ENCODE measurements at places on chromosomes 1 and 21.

DNA sequence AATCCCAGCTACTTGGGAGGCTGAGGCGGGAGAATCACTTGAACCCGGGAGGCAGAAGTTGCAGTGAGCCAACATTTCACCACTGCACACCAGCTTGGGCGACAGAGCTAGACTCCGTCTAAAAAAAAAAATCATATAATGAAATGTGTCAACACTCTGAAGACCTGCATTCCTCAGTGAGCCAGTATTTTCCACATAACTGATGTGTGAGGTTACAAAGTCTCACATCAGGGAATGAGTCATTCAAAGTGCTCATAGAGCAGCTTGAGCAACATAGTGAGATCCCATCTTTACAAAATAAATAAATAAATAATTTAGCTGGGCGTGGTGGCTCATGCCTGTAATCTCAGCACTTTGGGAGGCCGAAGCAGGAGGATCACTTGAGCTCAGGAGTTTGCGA, 65.5 kb downstream of the CASZ1 start:
- no peak for DNase-seq

DNA sequence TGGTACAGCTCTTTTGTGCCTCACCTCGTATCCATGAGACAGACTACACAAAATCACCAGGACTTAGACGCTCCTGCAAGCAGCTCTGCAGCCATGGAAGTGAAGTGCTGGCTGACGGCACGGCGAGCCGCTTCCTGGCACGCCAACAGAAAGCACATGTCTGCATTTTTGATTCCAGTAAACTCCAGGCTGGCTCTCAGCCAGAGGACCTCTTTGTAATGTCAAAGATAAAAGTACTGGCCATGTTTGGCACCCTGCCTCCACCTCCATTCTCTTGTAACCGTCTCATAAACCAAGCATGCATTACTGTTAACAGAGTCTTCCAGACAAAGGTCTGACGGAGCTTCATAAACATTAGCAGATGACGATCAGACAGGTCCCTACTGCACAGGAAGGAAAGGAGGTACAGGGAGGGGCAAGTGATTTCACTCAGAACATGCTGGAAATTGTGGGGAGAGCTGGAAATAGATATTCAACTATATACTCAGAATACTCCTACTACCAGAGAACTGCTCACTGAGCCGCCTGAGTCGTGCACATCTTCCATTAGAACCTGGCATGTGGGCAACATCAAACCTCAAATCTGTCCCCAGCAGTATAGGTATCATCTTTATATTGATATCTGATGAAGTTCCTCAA, 632.0 kb downstream of the SMYD3 start:
- no peak for DNase-seq

DNA sequence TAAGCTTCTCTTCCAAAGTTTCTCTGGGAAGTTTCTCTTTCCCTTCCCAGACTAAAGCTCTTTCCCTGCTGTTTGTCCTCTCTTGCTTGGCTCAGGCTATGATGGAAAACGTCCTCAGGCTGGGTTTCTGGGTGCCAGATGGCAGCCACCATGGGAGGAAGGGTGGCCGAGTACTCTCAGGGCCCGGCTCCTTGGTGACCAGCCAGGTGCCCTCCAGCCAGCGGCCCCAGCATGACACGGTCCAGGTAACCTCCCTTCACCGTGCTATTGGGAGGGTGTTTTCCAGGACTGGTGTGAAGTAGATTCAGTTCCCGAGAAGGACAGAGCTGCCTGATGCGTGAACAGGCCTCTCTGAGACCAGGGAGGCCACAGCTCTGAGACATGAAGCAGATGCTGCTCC, 60.3 kb downstream of the KIF26B start:
- no peak for DNase-seq

DNA sequence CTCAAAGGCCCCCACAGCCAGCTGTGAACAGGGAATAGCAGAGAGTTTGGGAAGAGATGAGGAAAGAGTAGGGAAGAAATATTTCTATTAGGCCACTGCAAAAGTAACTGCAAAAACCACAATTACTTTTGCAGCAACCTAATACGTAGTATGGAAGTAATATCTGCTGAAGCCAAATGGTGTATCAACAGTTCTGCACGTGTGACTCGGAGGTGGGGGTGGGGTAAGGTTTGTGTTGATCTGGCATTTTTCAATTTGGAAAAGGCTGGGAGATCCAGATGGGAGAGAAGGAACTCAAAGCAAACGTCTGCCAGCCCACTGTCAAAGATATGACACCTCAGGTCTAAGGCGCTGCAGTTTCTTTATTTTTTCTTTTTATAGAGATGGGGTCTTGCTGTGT, 11.1 kb upstream of the ZNF436 start:
- no peak for DNase-seq

GRCh38 chr21:29443411-29444010, 144.8 kb downstream of the BACH1 start:
- DNase-seq: no peak

DNA sequence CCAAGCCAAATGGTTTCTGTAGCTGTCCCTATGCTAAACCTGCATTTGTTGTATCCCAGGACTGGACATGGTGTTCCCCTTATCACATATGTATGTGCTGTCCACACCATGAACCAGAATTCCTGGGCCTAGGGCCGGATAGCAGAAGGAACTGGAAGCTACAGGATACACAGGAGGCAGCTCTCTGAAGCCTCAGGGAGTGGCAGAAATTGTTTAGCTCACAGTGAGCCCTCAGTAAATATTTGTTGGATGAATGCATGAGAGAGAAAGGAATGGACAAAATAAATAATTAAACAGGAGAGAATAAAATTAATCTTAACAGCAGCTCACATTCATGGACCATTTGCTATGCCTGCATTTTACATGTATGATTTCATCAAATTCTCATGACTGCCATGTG, 2.1 kb downstream of the NIPAL3 start:
- DNase-seq: no peak

GRCh38 chr1:179969962-179970361, 15.4 kb downstream of the CEP350 start:
- no peak for DNase-seq

DNA sequence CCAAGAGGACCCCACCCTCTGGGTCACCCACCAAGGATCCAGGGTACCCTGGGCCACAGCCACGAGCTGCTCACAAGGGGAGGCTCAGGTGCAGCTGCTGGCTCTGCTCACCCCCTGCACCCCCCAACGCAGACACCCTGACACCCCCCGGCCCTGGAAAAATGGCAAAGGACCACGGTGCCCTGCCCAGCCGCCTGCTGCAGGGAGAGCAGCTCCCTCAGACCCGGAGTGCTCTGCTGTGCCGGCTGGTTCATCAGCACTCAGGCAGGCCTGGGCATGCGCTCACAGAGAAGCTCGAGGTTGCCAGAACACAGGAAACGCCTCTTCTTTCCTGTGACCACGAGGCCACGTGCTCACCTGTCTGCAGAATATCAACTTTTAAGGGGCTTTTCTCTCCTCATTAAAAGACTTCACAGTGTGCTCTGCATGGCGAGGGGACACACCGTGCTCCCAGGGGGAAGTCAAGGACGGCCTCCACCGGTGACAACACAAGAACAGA, 4.3 kb upstream of the C1QTNF12 start:
- peak; percentile 47 for DNase-seq

DNA sequence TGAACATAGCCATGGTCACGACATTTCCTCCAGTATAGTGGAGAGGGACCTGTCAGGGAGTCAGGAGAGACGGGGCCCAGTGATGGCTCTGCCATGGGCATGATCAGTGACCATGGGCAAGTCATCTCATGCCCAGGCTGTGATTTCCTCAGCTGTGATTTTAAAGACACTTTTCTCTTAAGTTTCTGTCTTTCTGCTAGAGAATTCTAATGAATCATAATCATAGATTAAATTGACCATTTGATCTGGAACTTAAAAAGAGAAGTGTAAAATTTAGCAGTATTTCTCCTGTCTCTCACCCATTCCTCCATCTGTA, 112.7 kb downstream of the USP25 start:
- no peak for DNase-seq

GRCh38 chr1:84374991-84375696, 23.1 kb upstream of the DNASE2B start:
- no peak for DNase-seq

DNA sequence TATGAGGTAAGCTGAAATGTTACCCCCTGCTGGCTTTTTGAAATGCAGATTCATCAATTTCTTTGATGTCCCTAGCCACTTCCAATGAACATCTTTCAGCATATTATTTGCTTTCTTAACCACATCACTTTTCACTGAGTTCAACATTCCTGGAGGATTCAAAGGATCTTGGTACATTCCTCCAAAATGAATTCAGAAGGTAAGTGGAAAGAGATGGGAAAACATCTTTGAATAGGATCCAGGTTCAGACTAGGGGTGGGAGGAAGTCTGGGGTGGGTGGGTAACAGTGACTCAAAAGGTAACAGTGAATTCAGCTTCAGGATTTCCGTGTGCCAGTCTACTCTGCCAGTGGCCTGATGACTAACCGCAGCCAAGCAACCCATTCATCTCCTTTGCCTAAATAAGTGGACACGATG, 180.7 kb downstream of the ZC3H11B start:
- DNase-seq: no peak

GRCh38 chr1:31422505-31423319, 9.7 kb downstream of the SERINC2 start:
- peak; percentile 34 for DNase-seq

DNA sequence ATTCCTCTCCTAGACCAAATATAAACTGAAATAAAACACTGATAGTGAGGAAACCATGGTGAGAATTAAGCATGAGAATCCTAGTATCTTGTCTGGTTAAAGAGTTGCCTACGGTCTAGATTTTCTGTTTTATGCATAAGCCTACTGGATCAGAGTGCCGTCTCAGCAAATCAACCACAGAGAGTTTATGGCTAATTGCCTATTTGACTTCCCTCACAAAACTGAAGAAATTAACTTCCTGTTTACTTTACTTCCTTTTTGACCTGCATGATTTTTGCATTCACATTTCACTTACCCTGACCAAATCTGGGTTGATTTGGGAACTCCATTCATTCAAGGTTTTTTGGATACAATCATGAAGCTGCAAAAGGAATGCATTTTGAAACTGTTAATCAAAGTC, 5.0 kb downstream of the GCLM start:
- DNase-seq: no peak

DNA sequence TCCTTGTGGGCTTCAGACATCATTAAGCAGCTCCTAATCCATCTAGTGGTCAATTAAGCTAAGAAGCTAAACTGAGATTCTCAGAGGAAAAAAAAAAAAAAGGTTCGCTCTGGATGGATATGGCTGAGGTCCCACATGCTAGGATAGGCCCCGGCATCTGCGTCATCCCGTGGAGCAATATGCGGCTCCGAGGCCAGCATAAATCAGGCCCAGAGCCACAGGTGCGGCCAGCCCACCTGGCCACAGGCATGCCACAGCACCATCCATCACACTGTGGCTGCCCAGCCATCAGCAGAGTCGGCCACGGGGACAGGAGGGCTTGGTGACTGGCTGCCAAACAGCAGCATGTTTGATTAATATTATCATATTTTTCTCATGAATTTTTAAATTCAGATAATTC, 106.9 kb upstream of the TIAM1 start:
- DNase-seq: no peak

DNA sequence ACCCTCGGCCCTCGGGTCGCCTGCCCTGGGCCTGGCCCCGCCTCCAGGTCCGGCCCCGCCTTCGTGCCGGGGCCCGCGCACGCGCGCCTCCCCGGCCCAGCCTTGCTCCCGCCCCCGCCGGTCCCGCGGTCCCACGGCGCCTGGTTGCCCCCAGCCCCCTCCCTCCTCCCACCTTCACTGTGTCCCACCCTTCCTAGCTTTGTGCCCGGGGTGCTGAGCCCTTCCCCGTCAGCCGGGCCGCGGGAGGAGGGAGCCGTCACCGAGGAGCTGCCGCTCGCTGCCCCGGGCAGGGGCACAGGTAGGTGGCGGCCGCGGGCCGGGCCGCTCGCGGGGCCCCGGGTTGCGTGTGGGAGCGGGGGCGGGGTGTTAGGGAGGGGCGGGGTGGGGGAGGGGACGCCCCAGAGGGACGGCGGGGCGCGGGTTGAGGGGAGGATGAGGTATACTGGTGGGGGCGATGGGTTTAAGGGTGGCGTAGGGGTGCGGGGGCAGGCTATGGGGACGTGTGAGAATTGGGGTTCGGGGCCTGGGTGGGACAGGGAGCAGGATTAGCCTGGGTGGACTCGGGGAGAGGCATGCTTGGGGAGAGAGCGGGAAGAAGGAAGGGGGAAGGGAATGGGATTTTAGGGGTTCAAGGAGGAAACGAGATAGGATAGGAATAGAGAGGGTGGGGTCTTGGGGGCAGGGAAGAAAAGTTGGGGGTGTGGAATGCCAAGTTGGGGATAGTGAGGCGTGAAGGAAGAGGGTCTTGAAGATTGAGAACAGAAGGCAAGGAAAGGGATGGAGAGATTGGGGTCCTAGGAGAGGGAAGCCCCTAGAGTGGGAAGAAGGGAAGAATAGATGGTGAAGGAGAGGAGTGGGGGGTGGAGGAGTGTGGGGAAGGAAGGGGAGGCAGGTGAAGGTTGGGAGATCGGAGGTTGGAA, at the start of gene LRRC42:
Gene LRRC42 (plus strand): TSS at position 99 of the 920 bp plus-strand sequence. CDS start 5,650 bp downstream, outside the sequence.
- peak; percentile 40 for DNase-seq

DNA sequence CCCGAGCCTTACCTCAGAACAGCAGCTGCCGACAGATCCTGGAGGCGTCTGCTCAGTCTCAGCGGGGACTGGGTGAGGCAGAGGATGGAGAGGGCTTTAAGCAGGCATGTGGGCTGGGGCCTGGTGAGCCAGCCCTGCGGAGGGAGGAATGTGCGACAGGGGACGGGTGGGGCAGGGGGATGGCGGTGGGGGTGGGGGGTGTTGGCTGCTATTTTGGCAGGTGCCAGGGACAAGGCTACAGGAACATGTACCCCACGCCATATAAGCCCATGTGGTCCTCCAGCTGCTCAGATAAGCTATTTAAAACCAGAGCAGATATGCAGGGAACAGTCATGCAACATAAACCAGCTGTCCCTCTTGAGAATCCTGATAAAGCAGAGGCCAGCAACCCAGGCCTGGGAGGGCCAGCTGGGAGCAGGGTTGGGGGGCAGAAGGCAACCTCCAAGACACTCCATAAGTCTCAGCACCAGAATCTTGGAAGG, at the start of gene TNNT2:
Gene TNNT2 (minus strand): TSS at position 70 of the 482 bp plus-strand sequence. CDS start 4,426 bp downstream, outside the sequence.
- DNase-seq: no peak

- DNase-seq: peak; percentile 27
Measured at GRCh38 chr1:244796719-244797406, 38.6 kb upstream of the COX20 start.

DNA sequence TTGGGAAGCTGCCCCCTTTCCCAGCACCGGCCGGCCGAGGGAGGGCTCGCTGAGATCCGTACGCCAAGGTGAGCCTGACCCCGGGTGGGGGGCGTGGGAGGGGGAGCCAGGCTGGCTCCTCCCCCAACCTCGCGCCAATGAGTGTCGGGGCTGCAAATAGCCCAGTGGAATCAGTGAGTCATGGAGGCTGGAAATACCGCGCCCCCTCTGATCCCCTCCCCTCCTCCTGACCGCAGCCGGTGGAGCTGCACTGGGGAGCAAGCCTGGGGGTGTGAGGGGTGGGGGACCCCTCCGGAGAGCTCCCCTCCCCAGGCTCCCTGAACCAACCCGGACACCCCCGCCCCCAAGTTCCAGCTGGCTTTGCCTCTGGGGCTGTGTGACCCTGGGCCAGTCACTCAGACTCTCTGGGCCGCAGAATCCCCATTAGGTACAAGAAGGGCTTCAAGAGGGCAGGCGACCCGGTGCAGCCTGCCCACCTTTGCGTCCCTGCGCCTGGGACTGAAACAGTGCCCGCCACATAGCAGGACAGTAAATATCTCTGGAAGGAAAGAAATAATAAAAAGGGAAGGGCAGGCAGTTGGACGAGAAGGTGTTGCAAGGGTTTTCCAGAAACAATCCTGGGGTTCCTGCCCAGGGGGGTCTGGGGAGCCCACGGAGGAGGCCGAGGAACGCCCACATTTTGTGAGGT, 4.5 kb downstream of the HSPB7 start:
- peak; percentile 30 for DNase-seq

Measured in stimulated activated CD8-positive, alpha-beta memory T cell treated with anti-CD3 and anti-CD28 coated beads, Interleukin-4, amount 100 ng/mL, for 4 hours (primary cell).